ENCODE measurements at places on chromosomes 11 and 22.

GRCh38 chr11:98589967-98590366, 430.8 kb upstream of the CNTN5 start:
- DNase-seq, result no peak

DNA sequence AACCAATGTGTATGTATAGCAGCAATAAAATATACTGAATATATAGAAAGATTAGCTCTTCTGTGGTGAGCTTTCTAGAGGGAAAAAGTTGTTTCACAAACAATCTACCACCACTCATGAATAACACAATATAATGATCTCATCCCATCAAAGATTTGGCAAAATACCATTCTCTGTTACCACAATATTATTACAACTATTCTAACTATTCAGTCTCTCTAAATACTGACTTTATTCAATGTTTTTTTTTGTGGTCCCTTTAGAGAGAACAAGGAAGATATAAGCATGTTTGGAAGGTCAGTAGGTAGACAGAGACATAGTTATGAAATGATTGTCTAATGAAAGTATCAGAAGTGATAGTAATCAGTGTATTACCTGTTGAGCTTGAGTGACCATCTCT, 7.8 kb downstream of the CCDC90B start:
- peak; percentile 38 for DNase-seq

DNA sequence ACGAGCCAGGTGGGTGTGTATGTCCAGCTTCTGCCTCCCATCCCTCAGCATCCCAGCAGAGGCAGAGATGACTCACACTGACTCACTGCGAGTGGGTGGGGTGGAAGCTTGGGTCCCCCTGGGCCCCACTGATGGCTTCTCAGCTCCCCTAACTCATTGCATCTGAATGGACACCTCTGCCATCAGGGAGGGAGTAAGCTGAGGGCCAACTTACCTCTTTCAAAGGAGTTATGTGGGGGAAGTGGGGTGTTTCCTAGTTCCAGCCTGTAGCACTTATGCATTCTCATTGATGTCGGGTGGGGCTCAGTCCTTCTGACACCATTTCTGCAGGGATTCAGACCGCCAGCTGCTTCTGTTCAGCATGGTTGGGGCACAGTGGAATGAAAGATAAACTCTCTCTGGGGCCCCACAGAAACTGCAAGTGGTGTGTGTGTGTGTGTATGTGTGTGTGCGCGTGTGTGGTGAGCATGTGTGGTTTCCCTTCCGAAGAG, 1425.8 kb downstream of the TBC1D22A start:
- peak; percentile 6 for DNase-seq

DNA sequence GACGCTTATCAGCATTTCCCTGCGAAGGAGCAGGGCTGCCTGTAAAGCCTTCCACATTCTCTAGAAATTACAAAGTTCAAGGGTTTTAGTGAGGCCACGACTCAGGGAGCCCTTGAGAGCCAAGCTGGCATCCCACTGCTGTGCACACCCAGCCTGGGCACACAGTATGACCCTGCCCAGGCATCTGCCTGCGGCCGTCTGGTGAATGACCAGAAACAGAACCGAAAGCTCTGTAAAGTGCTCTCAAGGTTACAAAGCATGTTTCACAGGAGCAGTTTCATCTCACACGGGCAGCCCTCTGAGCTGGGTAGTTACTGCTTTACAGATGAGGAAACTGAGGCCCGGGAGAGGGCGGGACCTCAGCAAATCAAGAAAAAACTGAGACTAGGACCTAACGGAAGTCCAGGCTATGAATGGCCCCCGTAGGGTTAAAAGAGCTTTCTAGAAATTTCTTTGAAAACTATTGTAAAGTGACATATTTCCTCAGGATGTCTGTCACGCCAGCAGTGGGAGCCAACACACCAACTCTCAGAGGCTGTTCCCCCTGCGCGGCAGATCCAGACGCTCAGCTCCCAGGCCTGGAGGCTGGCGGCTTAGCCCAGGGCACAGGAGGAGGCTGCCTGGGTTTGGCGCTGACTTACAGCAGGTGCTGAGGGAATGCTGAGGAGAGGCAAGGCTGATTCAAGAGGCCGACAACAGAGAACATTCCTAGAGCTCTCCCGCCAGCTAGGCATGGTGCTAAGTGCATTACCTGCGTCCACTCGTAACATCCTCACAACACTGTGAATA, 7.7 kb upstream of the TCF20 start:
- DNase-seq, result peak; percentile 37

GRCh38 chr22:21714786-21715185, 20.8 kb downstream of the YPEL1 start:
- DNase-seq, result no peak

- DNase-seq, result no peak
These were observed 62.8 kb downstream of the PPFIA1 start for GRCh38 chr11:70333261-70333660.

GRCh38 chr11:114058026-114058706, 1.3 kb upstream of the ZBTB16 start:
- no peak for DNase-seq

GRCh38 chr11:88475991-88476418, 138.5 kb upstream of the CTSC start:
- peak; percentile 29 for DNase-seq

- DNase-seq, result peak; percentile 85
These were observed 67.9 kb downstream of the YAP1 start for GRCh38 chr11:102177974-102178631.

DNA sequence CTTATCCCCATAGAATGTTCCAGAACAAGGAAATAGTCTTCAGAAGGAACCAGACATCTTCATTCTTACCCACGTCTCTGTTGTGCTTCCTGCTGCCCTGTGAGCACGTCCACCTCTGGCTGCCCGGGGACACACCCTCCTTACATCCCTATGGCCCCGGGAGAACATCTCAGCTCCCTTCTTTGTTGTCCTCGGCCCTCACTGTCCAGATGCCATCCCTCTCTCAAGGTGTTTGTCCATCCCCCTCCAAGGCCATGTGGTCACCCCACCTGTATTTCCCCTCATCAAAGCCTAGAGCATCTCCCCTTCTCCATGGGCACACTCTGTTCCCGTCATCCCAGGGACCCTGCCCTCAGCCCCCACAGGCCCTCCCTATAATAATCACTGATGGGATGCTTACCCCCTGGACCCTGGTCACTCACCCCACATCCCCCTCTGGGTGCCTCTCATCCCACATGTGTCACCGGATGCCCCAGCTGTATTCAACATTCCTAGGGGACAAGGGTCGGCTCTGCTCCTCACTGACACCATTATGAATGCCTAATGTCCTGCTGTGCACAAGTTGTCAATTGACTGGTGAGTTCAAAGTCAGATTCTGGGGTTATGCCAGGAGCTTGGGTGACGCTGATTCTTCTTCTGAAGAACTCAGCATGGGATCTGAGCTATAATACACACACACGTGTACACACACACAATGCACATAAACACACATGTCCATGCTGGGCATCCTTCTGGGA, 28.8 kb downstream of the IGLL5 start:
- DNase-seq, result no peak

GRCh38 chr11:65446446-65447277, 24.1 kb downstream of the NEAT1 start:
- no peak for DNase-seq

GRCh38 chr22:40826984-40827741, 8.0 kb upstream of the SLC25A17 start:
- no peak for DNase-seq

DNA sequence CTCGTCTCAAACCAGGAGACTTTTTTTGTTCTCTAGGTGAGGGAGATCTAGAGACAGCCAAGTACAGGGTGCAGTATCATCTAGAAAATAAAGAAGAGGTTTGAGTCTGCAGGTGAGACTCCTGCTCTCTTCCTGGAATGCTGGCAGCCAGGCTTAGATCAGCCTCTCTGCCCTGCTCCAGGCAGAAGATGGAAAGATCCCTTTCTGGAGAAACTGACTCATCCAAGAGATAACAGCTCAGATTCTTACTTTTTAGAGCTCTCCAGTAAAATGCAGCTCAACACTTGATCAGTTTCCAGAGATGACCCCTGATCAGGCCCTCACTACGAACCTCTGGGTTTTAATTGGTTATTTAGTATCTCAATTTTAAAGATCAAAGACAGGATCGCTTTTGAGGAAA, 44.6 kb upstream of the EHF start:
- DNase-seq, result no peak

DNA sequence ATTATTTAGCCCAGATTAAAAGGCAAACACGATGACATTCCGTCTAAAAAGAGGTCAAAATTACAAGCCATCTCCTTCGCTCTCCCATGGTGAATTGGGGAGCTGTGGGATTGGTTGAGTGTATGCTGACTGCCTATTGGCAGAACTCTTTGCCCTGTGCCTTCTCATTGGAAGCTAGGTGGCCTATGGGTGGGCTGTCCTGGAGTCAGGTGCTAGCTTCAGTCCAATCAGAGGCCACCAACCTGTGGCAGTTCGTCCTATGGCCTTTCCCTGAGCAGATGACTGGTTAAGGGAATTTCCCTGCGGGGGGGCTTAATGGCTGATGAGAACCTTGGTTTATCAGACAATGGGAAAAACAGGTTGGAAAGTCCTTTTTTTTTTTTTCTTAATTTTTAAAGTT, 3.2 kb upstream of the MTMR3 start:
- DNase-seq, result no peak

- no peak for DNase-seq
These were observed 38.2 kb downstream of the SHISA8 start for GRCh38 chr22:41876675-41877074.

DNA sequence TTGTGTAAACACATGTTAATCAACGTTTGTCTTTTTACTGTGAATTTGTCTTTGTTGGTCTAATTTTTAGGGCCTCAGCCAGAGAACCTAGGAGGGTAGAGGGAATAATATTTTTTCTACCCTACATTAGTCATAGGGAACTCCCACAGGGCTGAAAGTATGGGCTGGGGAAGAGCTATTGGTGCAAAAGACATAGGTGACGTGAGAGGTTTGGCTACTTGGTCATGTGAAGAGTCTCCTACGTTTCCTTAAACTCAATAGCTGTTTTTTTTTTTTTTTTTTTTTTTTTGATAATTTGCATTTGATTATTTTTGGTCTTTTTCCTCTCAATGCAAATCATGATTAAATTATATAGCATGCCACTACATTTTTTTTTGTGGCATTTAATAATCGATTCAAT, 15.9 kb upstream of the MMP7 start:
- DNase-seq, result no peak

GRCh38 chr11:97729546-97730272, 1291.0 kb upstream of the CNTN5 start:
- DNase-seq, result no peak

- no peak for DNase-seq
These were observed 613 bp upstream of the GSC2 start for GRCh38 chr22:19150482-19151328.

DNA sequence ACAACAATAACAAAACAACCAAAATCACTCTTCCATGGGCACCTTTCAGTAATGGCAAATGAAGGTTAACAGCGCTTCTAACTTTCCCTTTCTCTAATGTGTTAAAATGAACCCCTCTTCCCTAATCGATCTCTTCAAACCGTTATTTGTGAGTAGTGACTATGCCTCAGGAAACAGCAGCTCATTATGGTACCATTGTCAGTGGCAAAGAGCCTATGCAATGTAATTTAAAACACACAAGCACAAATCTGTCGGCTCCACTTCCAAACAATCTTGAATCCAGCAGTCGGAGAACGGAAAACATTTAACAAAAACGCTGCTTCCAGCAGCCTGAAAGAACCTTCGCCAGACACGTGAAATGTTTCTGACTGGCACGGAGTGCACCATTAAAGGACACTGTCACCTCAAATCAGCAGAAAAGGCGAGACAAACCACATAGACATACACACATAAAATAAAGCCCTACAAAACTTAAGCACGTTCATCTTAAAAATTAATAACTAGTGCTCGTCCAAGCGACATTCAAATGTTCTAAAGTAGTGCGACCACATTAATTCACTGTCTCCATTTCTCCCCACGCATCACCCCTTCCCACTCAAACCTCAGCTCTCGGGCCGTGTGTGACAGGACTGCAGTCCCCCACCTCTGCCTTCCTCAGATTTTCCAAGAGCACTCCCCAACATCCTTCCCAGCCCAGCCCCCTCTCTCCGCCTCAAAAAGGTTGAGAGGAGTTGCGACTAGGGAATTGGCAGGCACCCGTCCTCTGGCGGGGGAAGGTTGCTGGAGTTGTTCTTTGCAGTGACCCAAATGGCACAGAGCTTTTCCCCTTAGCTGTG, 748 bp downstream of the RAB30 start:
- DNase-seq, result peak; percentile 11

DNA sequence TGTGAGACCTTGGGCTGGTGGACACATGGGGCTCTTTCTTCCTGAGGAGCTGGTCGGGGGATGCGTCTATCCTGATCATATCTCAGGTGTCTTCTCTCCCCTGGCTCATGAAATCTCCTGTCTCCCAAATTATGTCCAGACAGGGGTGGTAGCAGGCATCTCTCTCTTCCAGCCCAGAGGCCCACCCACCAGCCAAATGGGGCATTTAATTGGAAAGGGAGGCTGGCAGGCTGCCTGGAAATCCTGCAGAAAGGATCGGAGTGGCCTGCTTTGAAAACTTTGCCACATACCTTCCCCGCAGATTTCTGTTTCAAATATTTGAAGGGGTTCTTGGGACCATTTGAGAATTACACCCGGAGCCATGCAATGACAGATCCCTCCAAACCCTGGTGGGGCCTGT, 37.4 kb downstream of the SMIM38 start:
- DNase-seq, result no peak

- no peak for DNase-seq
These were observed 27.3 kb downstream of the MARK2 start for GRCh38 chr11:63866211-63866610.

DNA sequence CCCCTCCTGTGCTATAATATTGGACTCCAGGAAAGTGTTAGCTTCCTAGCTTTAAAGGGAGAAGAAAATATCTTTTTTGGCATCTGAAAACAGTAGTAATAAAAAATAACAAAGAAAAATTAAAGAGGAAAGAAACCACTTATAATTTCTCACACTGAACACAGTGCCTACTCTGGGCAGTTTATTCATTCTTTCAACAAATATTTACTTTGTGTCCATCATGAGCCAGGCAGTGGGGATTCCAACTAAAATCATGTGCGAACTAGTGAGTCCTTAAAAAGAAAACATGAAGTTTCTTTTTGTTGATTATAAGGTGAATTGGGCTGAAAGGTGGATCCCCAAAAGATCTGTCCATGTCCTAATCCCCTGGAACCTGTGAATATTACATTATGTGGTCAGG, 16.0 kb upstream of the ELF5 start:
- no peak for DNase-seq

All from AG08395 (cell line).